RWPE2 (cell line): ENCODE measurements at places on chromosomes 1 and 21.

- peak; percentile 51 for DNase-seq
Measured at GRCh38 chr1:182955596-182956588, 2.9 kb upstream of the SHCBP1L start.

- DNase-seq: no peak
Measured at GRCh38 chr1:79929356-79929755, 922.8 kb upstream of the ADGRL4 start.

GRCh38 chr1:175367896-175368295, 175.3 kb upstream of the KIAA0040 start:
- DNase-seq: no peak

- DNase-seq: no peak
Measured at GRCh38 chr1:51729824-51730301, 113.0 kb downstream of the OSBPL9 start.

DNA sequence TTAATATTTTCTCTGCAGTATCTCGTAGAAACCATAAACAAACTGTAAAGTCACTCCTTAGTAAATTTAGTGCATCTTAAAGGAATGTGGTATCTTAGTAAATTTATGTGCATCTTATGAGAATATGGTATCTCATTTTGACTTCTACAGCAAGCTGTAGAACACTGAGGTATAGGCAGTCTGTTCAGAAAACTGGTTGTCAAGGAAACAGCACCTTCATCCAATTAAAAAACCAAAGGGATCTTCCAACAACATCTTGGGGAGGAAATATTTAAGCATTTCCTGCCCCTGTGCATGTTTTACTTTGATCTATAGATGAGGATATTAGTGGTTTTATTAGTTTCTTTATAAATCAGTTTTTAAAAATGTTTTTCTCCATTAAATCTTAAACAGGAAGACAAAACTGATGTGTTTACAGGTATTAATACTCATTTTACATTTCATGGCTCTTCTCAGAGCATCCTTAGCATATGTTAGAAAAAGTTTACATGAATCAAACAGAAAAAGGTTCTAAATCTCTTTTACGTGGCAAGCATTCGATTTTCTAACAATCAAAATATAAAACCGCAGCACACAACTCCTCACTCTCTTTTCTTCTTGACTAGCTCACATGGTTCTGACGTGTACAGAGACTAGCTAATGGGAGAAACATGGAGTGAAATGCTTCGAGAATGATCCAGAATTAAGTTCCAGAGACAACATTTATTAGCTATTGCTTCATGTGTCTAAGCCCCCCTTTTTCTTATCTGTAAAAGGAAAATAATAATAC, 668.8 kb downstream of the PTPRC start:
- no peak for DNase-seq

- DNase-seq: no peak
Measured at GRCh38 chr21:32712043-32712442, 15.8 kb downstream of the SYNJ1 start.

DNA sequence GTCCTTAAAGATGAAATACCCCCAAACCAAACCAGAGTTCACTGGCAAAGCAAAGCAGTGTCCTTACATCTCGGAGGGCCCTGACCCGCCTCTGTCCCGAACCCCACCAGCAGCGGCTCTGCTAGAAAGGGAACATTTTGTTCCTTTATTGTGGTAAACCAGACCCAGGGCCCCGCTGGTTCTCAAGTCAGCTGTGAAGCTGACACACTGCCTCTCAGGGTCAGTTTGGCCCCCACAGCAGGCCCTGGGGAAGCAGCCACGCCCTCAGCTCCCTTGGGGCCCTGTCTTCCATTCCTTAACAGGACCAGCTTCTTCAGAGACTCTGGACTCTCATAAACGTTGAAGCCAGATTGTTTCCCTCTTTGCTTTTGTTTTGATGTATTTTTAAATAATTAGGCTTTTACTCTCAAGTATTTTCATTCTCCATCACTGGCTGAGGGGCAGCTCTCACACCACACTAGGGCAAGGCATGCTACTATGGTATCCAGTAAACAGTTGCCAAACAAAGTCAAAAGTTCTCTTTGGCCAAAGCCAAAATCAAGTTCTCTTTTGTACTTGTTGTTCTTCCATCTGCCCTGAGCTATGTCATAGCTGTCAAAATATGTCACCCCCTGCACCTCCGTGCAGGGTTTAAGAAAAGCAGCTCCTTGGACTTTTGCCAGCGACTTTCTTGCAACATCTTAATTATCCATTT, 61.1 kb upstream of the ANGPTL1 start:
- DNase-seq: no peak

DNA sequence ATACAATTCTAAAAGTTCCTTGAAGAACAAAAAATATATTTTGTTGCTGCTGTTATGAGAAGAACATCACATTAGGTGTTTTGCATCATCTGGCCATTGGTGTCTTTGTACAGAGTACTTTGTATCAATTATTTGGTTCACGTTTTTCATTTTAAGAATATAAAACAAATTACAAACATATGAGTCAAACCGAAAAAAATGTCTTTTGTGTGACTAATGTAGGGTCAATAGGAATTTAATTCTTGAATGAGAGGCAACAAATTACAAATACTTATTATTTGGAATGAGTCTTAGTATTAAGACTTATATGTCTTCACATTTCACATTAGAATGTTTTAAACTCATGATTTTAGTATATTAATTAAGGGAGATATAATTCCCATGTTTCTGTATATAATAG, 54.8 kb downstream of the NR5A2 start:
- DNase-seq: no peak

- peak; percentile 29 for DNase-seq
Measured at GRCh38 chr1:228289239-228289849, 81.5 kb downstream of the OBSCN start.

GRCh38 chr1:223650465-223650864, 15.0 kb downstream of the CAPN8 start:
- DNase-seq: no peak

DNA sequence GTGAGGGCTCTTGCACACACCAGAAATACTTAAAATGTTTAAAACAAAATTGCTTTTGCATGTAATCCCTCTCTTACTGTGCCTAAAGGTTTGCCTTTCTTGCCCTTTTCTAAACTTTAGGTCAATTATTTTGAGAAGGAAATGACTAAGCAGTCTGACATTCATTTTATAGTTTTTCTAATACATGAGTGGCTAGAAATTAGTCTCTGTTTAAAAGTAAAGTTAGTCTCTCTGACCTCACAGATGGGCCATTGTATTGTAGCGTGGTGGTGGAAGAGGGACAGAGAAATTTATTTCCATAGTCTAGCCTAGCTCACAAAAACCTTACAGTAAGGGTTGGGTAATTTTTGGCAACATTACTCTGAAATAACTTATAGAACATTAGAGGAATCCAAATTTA, 3.6 kb upstream of the COL11A1 start:
- no peak for DNase-seq

- DNase-seq: no peak
Measured at GRCh38 chr1:198316546-198317100, 159.8 kb downstream of the NEK7 start.

- no peak for DNase-seq
Measured at GRCh38 chr1:13616234-13616633, 32.6 kb downstream of the PDPN start.

DNA sequence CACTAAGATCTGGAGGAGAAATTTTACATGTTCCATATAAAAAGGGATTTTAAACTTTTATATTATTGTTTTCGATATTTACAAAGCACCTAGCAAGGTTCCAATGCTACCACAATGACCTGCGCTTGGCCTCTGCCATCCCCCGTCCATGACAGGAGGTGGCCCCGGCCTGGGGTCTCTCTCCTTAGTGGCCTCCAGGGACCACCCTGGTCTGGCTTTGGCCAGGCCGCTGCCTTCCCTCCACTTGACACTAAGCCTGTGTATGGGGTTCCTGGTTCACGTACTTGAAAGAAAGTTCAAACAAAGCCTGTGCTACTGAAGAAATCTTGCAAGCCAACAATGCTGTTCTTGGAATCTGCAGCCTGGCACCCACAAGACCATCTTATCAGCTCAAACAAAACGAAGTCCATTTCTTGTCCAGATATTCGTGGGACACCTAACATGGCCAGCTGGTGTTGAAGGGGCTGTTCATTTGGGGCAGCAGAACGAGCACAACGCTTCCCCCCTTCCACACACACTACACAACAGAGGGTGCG, 12.8 kb downstream of the PRDM15 start:
- no peak for DNase-seq

GRCh38 chr1:248906009-248906752, at the start of gene PGBD2:
Gene PGBD2, plus strand, starts transcription at chr1:248906235. Its CDS starts 7,628 bp downstream, at chr1:248913863.
- peak; percentile 87 for DNase-seq

GRCh38 chr1:30400507-30400906, 322.9 kb downstream of the MATN1 start:
- DNase-seq: peak; percentile 28

DNA sequence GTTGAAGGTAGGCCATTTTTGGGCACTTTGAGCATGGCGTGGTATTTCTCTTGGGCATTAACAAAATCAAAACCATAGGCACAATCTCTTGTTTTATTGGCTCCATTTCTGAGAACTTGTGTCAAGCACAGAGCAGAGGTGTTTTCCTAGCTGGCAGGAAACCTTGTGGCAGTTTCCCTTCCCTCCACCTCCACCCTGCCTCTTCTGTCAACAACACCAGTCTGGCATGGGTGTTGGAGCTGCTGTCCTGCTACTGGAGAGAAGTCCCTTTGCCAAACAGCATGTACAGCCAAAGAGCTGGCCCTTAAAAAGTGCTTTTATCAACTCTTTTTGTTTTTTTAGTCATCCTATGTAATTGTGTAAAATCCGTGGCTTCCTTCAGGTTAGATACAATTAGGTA, 16.0 kb downstream of the ATP1A1 start:
- no peak for DNase-seq

GRCh38 chr1:32361674-32362473, 411 bp downstream of the FAM229A start:
- DNase-seq: no peak

DNA sequence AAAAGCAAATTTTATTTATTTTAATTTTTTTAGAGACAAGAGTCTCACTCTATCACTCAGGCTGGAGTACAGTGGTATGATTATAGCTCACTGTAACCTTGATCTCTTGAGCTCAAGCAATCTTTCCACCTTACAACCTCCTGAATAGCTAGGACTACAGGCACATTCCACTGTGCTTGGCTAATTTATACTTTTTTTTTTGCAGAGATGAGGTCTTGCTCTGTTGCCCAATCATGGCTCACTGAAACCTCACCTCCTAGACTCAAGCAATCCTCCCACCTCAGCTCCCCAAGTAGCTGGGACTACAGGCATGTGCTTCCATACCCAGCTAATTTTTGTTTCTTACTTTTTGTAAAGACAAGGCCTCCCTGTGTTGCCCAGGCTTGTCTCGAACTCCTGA, 49.5 kb downstream of the DR1 start:
- DNase-seq: no peak

DNA sequence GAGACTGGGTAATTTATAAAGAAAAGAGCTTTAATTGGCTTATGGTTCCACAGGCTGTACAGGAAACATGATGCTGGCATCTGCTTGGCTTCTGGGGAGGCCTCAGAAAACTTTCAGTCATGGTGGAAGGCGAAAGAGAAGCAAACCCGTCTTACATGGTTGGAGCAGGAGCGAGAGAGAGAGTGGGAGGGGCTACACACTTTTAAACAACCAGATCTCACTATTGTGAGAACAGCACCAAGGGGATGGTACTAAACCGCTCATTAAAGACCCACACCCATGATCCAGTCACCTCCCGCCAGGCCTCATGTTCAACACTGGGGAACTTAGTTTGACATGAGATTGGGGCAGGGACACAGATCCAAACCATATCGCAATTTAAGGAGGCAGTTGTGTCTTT, 69.4 kb downstream of the PKN2 start:
- no peak for DNase-seq

DNA sequence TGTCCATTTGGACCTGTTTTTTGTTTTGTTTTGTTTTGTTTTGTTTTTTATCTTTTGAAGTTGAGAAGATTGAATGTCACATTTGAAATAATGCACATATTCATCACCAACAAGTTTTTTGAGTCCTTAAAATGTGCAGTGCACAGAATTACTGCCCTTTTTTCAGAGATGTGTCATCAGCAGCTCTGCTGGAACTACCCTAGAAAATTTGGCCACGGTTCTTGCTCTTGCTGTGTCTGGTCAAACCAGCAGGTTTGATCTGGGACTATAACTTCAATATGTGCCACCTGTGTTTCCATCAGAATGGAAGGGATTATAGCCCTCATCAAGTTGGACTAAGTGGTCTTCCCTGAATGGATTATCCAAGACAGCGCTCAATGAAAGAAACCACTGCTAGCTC, 24.1 kb upstream of the CNN3 start:
- no peak for DNase-seq

DNA sequence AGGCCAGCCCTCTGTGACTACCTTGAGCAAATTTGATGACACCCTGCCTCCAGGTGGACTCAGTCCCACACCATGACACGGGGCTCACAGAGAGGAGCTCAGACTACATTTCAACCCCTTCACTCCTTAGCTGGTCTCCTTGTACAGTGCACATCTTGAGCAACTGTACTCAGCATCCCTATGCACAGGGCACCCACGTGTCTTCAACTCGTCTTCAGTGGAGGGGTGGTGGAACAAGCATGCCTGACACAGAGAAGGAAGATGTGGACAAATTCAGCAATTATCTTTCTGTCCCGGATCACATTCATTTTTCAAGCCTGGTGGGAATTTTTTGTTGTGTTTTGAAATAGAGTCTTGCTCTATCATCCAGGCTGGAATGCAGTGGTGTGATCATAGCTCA, 213.7 kb downstream of the KAZN start:
- DNase-seq: no peak

GRCh38 chr1:92536211-92536979, 49.7 kb upstream of the GFI1 start:
- no peak for DNase-seq

DNA sequence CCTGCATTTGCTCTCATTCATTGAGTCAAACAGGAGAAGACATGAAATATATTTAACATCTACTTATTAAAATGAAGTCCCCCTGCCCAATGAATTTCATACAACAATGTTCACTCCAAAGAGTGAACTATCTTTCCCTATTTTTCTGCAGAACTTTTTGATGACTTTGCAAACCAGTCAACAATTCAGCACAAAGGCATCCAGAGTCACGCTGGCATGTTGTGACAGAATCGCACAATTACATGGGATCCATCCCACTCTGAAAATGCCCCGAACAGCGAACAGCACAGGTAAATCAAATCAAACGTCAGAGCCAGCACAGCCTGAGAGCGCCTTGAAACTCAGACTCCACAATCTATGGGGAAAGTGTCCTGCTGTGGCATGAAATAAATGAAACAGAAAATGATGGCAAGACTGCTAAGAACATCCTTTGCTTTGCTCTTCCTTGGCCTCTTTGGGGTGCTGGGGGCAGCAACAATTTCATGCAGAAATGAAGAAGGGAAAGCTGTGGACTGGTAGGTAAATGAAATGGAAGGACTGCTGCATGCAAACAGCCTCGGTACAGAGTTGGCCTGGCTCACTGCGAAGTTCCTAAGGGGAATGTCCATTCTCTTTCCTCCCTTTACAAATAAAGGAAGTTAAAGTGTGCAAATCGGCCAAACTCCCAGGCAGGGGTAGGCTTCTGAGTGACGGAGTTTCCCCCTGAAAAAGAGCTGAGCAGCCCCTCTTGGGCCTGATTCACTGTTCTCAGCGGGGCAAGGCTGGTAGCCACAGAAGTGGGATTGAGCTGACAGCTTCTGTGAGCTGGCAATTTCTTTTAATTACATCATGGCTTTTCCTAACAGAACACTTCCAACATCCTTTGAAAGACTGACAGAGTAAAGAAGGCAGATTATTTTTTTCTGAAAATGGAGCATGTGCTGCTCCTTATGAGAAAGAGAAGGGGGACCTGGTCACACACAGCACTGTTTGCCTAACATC, at the start of gene DNASE2B:
TSS of gene DNASE2B (plus strand) at position 310 of the 981 bp plus-strand sequence. CDS start at position 391, 81 bp downstream.
- no peak for DNase-seq

GRCh38 chr1:210800756-210801155, 333.2 kb downstream of the KCNH1 start:
- DNase-seq: no peak
